Skeletal muscle tissue (tissue), 5 donors: ENCODE measurements at places on chromosomes 12 and 14. TPM values are rescaled to one million over a fixed set of nuclear protein-coding genes. Genes with fewer than 3 reads are reported as not detected.

MYH6 gene
- total RNA-seq = 2.1 TPM

GZMB gene
- total RNA-seq = 0.52 TPM

NOXRED1 gene
- 0.52 TPM for total RNA-seq

RAD9B gene
- total RNA-seq = 1.6 TPM

SLC5A8 gene
- under 0.01 TPM for total RNA-seq

KCNJ8 gene
- total RNA-seq = 32.4 TPM
